AG09319 (cell line): ENCODE measurements at places on chromosomes 13 and 19.

- DNase-seq = no peak
Observed at GRCh38 chr19:41305927-41306793, 3.8 kb upstream of the CCDC97 start.

DNA sequence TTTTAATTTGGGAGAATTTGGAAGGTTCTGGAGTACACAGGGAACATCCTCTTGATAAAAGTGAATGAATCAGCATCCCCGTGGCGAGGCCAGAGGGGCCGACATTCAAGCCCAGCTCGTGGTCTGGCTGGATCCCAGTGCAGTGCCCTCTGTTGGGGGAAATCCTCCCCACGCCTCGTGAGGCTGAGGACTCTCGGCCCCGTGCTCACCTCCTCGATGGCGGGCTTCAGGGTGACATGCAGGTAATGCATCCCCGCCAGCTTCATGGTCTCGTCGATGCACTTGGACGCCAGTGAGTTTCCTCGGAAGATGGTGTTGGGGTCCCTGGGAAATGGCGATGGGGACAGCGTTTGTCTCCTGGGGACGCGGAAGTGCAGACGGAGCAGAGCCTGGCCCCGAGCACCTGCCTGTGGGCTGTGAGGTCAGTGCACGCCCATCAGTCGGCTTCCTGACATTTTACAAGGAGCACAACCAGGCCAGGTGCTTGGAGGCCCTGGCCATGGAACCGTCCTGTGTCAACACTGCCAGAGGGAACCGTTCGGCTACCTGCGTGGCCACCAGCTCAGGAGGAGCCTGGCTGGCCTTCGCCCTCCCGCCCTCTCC lies 43.3 kb upstream of the C13orf46 start:
- DNase-seq = no peak

DNA sequence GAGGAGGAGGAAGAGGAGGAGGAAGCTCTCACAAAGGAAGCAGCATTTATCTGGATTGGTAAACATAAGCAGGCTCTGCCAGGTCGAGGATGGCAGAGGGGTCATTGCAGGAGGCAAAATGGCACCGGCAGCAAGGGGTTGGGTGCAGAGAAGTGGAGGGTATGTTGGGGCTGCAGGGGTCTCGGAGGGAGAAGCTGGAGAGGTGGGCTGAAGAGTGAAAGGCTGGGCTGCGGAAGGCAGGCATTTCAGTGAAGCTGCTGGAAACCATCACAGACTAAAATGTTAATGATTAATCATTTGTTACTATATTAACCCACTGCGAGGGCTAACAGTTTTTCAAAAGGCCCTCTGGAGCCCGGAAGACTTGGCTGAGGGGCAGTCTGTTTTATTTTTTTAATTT lies 24.6 kb downstream of the TPT1 start:
- no peak for DNase-seq

DNA sequence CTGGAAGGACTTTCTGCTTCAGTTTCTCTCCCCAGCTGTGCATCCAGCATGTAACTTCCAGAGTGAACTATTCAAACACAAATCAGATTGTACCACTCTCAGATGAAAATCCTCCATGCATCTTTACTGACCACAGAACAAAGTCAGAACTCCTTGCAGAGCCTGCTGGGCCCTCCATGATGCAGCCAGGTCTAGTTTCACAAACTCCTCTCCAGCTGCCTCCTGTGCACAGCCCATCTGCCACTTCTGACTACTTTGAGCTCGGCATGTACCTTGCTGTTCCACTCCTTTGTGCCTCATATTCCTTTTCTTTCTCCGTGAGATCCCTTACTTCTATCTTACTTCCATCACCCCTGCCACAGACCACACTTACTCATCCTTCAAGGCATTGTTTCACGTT lies 31.4 kb downstream of the NALCN start:
- DNase-seq = no peak

GRCh38 chr13:77545626-77546412 lies 10.3 kb downstream of the SCEL start:
- no peak for DNase-seq

DNA sequence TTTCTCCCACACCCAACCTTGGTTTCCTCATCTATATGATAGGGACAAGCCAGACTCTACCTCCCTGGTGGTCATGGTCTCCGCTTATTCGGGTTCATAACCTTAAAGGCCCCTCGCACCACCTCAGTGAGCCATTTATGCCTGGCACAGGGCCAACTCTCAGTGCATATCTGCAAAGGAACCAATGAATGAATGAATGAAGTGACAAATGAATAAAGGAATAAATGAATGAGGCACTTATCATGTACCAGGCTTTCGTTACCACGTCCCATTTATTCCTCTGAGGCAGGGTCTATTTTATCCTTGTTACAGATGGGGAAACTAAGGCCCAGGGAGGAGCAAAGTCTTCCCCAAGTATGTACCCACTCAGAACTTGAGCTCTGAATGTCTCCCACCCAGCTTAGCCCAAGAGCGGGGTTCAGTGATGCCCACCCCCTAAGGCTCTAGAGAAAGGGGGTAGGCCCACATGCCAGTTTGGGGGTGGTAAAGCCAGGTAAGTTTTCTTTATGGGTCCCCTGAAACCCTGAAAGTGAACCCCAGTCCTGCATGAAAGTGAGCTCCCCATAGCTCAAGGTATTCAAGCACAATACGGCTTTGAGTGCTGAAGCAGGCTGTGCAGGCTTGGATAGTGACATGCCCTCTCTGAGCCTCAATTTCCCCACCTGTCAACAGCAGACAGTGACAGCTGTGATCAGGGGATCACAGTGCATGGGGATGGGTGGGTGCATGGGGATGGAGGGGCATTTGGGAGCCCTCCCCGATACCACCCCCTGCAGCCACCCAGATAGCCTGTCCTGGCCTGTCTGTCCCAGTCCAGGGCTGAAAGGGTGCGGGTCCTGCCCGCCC lies 490 bp upstream of the SLC5A5 start:
- no peak for DNase-seq

DNA sequence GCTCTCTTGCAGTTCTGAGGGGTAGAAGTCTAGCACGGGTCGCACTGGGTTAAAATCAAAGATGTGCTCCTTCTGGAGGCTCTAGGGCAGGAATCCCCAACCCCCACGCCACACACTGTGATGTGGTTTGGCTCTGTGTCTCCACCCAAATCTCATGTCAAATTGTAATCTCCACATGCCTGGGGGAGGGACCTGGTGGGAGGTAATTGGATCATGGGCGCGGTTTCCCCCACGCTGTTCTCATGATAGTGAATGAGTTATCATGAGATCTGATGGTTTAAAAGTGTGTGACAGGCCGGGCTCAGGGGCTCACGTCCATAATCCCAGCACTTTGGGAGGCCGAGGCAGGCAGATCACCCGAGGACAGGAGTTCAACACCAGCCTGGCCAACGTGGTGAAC lies 26.6 kb upstream of the CALM3 start:
- no peak for DNase-seq

- DNase-seq = no peak
Observed at GRCh38 chr13:98752467-98753290, at the start of gene SLC15A1. SLC15A1 (minus strand) TSS chr13:98752672; CDS start chr13:98752598, 74 bp downstream.

DNA sequence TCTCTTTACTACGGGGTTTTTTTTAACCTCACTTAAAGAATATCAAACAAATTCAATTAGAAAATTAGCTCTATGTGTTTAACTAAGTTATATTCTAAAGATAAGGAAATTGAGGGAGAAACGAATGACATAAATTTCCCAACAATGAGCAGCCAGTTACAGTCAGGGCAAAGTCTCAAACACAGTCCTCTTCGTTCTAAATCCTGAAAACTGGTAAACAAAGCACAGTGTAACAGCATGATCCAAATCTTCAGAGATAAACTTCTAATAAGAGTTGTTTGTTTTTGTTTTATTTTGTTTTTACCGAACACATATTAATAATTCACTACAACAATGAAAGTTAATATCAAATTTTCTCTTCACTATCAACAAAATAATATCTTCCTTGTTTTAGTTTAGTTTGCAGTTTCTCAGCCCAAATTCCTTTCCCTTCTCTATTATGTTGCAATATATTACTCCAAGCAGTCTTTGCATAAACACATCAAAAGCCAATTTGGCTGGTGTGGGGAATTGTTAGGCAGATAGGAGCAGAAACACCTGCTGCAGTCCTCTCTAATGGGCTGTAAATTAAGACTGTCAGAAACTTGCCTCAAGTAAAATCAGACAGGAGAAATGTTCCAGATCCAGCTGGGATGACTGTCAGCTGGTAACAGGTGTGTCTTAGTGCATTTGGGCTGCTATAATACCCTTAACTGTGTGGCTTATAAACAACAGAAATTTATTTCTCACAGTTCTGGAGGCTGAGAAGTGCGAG lies 106.5 kb upstream of the SGCG start:
- DNase-seq = no peak

- no peak for DNase-seq
Observed at GRCh38 chr13:43877766-43878165, 1.8 kb downstream of the CCDC122 start.

GRCh38 chr13:98856983-98857382 lies 104.5 kb upstream of the SLC15A1 start:
- DNase-seq = no peak

GRCh38 chr13:22081430-22081829 lies 410.6 kb downstream of the FGF9 start:
- no peak for DNase-seq

GRCh38 chr19:4403005-4403761 lies 743 bp downstream of the CHAF1A start:
- DNase-seq = no peak

DNA sequence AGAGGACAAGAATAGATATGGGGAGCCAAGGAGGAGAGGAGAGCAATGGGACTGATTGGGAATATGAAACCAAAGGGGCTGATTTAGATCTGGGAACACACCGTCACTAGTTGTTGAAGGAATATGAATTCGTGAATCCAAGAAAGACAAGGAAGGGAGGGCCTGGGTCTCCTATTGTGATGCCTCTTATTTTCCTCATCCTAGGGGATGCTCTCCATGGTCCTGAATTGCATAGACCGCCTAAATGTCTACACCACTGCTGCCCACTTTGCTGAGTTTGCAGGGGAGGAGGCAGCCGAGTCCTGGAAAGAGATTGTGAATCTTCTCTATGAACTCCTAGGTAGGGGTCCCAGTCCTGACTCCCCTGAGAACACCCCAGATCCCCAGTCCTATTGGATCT lies 21.5 kb downstream of the RYR1 start:
- DNase-seq = no peak

DNA sequence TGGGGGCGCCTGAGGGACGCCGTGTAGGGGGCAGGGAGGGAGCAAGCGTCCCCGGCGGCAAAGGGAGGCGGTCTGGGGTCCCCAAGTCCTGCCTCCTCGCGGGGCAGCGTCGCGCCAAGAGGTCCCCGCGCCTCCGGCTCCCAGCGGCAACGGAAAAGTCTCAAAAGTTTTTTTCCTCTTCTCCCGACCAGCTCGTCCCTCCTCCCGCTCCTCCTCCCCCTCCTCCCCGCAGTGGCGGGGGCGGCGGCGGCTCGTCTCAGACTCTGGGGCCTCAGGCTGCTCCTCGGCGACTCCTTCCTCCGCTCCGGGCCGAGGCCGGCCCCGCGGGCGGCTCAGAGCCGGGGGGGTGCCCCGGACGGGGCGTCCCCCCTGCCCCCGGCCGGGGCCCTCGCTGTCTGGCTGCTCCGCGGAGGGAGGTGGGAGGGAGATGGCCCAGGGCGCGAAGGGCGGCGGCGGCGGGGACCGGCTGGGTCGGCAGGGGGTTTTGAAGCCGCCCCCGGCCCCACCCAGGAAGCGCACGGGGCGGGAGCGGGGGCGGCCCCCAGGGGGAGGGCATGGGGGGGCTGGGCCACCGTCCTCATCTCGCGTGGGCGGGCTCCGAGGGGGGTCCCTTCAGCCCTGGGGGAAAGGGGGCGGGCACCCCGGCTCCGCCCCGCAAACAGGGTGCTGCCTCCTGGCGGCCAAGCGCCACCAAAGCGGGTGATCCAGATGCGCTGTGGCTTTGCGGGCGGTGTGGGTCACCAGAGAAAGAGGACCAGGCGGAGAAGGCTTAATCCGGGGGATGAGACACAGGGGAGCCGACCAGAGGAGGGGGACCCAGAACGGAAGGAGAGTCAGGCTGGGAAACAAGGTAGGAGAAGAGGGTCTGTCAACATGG lies at the start of gene TGFB1:
TSS of gene TGFB1 (minus strand) at position 457 of the 877 bp plus-strand sequence. CDS start 878 bp downstream, outside the sequence.
- DNase-seq = peak; percentile 84

DNA sequence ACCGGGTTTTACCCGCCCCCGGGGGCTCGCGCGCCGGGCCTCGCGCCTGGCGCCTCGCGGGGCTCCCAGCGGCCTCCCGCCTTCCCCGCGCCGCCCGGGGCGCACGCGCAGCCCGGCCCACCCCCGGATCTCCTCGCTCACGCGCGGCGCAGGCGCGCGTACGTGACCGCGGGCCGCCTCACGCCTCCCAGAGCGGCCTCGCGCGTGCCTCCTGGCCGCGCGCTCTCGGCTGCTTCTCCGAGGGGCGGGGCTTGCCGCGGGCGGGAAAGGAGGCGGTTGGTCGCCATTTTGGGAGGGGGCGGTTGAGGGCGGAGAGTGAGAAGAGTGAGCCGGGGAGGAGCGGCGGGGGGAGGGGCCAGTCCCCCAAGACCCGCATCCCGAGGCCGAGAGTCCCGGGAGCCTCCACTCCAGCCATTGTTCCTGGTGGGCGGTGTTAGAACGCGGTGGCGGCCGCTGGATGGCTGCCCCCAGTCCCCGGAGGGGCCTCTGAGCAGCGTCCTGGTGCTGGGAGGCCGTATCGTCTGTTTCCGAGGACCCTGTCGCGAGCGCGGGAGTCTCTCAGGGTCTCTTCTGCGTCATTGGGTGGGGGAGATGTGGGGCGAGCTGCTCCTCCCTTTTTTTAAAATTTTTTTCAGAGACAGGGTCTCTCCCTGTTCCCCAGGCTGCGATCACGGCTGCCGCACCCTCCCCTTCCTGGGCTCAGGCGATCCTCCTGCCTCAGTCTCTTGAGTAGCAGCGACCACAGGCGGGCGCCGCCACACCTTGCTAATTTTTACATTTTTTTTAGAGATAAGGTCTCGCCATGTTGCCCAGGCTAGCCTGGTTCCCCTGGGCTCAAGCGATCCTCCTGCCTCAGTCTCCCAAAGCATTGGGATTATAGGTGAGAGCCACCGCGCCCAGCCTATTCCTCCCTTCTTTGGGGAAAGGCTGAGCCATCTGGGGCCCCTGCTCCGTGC lies at the start of gene ZNF541:
TSS of gene ZNF541 (minus strand) at position 78 of the 956 bp plus-strand sequence. CDS start 17,292 bp downstream, outside the sequence.
- DNase-seq = peak; percentile 7

- no peak for DNase-seq
Observed at GRCh38 chr19:58154287-58154678, 3.7 kb upstream of the ZNF329 start.

GRCh38 chr19:14091081-14091812 lies 696 bp upstream of the SAMD1 start:
- no peak for DNase-seq

DNA sequence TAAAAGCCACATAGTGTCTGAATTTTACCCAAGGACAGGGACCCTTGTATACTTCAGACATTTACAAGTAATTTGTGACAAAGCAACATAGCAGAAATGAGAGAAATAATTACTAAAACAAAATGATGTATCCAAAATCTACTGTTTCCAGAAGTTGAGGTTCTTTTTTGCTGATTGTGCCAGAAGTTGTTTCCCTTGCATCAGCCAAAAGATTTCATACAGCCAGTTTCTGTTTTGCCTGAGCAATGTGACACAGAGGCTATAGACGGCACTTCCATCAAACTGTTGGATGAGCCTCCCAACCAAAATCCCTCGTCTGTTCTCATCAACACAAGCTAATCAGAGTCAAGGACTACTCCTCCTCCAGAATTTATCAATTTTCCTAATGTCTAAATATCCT lies 913.2 kb upstream of the GPC6 start:
- DNase-seq = no peak
